ENCODE measurements at places on chromosomes 11 and 22. TPM values are rescaled to one million over a fixed set of nuclear protein-coding genes. Genes with fewer than 3 reads are reported as not detected.

Gene OR8G1
- polyA plus RNA-seq = not detected

Gene FREY1
- not detected for polyA plus RNA-seq

Gene MS4A8
- not detected for polyA plus RNA-seq

Gene PDE3B
- polyA plus RNA-seq = 13.1 TPM

Gene ST13
- 180 TPM for polyA plus RNA-seq

Gene C1QTNF4
- 16.4 TPM for polyA plus RNA-seq

Gene FAM180B
- not detected for polyA plus RNA-seq
